H4 (cell line): ENCODE measurements at places on chromosomes 1 and 21. TPM values are rescaled to one million over a fixed set of nuclear protein-coding genes. Genes with fewer than 3 reads are reported as not detected.

The C1orf226 gene
- total RNA-seq, result 0.23 and 0.56 TPM in 2 replicates

The SMG7 gene
- 19.5 and 30.5 TPM in 2 replicates for total RNA-seq

DNA sequence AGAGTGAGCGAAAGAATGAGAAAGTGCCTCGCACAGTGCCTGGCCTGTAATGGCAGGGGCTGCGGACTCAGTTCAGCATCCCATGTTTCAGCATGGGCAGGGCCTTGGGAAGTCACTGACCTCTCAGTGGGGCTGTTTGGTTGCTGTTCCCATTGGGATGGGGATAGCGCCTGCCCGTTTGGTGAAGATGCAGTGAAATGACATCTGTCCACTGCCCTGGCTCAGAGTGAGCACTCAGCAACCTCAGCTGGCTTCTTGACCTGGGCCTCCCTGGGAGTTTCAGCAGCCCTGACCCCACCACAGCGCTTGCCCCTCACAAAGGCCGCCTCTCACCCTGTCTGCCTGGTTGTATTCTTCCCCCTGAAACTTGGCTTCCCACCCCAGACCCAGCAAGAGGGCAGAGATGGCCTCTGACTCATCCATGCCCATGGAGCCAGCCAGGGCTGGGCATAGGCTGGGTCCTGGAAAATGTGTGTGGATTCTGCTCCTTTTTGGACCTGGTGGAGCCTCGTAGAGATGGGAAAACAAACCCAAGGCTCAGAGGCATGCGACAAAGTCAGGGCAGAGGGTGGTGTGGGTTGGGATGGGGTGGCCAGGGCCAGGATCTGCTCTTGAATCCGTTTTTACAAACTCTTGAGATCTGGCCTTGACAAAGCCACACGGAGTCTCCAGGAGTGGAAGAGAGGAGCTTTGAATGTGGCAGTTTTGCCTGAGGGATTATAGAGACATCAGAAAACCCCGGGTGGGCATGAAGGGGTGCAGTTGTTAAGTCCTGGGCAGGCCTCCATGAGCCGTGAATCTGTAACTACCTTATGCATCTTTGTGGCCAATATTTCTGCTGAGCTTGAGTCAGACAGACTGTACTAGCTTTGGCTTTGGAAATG, 1.2 kb downstream of the XKR8 start:
- no peak for DNase-seq

The AMY2A gene
- not detected in 2 replicates for total RNA-seq

- DNase-seq, result no peak
Measured at GRCh38 chr21:22885079-22885478, 1886.9 kb downstream of the NCAM2 start.

- no peak for DNase-seq
Measured at GRCh38 chr1:25675729-25676476, 59.3 kb downstream of the MAN1C1 start.

The SPRR5 gene
- total RNA-seq, result not detected in 2 replicates

The PKP1 gene
- total RNA-seq, result not detected in 2 replicates

- no peak for DNase-seq
Measured at GRCh38 chr1:199877526-199878384, 149.8 kb upstream of the NR5A2 start.

The SLAMF9 gene
- total RNA-seq, result 2.2 TPM in 1 of 2 replicates, not detected in the other
